HT-29 (cell line): ENCODE measurements at places on chromosomes 1 and 21. TPM values are rescaled to one million over a fixed set of nuclear protein-coding genes. Genes with fewer than 3 reads are reported as not detected.

DNA sequence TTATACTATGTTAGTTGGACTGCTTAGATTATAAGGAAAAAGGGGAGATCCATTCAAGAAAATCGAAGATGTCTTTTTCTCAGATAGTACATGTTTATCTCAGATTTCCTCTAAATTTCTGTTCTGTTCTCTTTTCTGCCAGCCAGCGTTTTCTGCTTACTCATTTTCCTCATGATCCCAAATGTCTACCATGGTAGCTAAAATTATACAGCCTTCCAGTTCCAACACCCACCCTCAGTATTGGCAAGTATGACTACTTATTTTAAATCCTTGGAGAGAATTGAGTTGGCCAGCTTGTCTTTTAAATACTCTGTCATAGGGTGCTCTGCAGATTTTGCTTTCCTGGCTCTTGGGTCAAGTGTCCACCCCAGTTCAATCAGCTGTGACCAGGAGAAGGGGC is 95.7 kb upstream of the PLXNA2 start:
- no peak for DNase-seq

DNA sequence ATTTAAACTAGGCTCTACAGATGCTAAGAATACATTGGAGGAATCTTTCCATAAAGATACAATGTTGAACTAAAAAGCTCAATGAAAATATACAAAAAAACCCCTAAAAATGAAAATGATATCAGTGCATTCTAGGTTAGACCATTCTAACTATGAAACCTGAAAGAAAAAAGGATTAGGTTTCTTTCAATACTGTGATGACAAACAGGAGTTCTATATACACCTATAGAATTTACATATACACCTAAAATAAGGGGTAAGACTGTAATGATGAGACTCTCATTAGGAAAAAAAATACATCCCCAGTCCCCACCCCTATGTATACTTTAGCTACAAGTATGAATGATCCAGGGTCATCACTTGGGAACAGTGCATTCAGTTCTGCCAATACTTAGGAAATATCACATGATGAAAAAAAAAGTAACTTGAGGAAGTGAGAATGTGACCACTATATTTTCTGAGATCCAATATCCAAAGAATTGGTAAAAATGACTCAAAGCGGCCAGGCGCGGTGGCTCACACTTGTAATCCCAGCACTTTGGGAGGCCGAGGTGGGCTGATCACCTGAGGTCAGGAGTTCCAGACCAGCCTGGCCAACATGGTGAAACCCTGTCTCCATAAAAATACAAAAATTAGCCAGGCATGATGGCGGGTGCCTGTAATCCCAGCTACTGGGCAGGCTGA is 26.3 kb downstream of the SELENOF start:
- no peak for DNase-seq

The TIAM1 gene
- total RNA-seq, result not detected in 2 replicates

The VANGL1 gene
- total RNA-seq, result 26.6 and 27.6 TPM in 2 replicates

GRCh38 chr1:15712168-15712567 is 23.9 kb upstream of the SLC25A34 start:
- no peak for DNase-seq

The C8A gene
- not detected in 2 replicates for total RNA-seq

DNA sequence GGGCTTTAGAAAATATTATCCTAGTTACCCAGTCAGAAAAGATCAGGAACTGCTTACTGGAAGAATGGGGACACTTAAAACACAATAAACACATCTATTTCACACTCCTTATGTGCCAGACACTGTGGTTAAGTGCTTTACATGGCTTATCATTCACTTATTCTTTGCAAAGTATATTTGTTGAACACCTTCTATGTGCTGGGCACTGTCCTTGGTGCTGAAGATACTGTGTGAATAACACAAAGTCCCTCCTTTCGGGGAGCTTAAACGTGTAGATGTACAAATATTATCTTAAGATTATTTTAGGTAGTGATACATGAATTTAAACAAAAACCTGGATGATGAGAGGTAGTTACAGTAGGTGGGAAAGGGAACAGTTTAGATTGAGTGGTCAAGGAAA is 169.3 kb downstream of the ST6GALNAC5 start:
- peak; percentile 37 for DNase-seq
